Caudate nucleus (tissue), 63 donors: ENCODE measurements at places on chromosomes 5 and 9.

DNA sequence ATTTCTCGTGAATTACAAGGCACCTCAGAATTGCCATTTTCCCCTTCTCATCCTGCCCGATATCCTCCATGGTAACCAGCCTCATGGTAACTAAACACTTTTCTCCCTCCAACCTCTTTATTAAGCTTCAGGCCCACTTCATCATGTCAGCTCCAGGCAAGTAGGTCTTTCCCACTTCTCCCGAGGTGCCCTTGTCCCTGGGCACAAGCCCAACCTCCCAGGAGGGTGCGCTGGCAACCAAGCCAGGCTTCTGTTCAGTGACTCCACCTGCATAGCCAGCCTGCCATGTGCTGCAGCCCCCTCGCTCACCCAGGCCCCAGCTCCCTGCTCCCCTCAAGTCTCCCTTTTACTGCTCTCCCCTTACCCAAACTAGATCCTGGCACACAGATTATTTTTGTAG, 47.4 kb upstream of the AFAP1L1 start:
- no peak for DNase-seq

DNA sequence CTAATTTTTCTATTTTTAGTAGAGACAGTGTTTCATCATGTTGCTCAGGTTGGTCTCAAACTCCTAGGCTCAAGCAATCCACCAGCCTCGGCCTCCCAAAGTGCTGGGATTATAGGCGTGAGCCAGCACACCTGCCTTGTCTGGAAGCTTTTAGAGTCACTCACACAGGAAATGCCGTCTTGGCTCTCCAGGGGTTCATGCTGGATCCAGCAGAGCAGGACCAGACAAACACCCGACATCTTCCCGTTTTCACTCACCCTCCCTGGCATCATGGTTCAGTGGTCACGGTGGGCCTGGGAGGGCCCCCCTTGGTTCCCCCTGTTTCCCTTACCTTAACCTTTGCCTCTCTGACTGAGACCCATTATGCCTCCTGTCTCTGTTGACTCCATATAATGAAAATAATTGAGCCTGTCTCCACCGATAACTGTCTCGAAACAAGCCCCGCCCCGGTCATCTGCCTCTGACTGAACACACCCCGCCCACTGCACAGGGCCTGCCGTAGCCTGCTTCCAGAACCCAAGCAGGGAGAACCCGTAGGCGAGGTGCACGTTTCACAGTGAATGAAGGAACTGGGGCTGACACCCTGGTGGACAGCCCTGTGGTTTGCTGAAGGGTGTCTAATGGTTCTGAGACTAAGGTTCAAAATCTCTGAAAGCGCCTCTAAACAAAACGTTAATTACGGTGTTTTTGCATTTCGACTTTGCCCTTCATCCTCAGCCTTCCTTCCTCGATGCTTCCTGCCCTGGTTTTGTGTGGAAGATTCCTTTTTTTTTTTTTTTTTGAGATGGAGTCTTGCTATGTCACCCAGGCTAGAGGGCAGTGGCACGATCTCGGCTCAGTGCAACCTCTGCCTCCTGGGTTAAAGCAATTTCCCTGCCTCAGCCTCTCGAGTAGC, 39.7 kb upstream of the SPRY4 start:
- no peak for DNase-seq

DNA sequence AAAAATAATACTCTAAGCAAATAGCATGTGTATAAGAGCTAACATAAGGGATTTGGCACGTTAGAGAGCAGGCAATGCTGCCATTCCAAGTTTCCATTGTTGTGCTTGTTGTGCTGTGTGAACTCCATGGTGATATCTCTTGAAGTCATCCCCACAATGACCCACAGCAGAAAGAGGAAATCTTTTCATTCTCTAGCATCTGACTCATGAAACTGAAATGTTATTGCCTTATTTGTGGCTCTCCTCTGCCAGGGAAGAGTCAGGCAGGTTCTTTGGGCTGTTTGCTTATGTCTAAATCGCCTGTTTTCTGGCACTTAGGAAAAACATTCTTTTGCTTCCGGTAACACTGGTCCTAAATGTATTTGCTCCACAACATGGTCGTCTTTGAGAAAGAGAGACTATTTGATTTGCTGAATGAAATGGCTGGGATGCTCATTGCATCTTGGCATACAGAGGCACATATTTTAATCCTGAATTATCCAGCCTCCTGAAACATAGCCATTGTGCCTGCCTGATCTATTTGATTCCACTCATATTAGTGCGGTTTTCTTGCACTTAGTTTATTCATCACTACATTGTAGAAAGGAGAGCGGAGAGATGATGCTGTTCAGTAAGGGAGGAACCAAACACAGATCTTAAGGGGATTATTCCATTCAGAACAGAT, 188.8 kb downstream of the CSNK1G3 start:
- no peak for DNase-seq

DNA sequence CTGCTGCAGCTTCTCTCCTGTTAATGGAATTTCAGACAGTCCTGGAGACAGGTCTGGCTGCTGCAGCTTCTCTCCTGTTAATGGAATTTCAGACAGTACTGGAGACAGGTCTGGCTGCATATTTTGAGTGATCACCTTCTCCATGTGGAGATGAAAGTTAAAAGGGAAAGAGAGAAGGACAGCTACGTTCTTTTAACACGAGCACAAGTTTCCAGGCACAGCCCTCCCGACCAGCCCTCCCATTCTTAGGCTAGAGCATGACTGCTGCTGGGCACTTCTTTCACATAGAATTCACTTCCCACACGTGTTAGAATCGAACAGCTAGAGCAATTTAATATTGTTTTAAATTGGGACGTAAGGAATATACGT, 133.3 kb upstream of the DMRT1 start:
- no peak for DNase-seq

DNA sequence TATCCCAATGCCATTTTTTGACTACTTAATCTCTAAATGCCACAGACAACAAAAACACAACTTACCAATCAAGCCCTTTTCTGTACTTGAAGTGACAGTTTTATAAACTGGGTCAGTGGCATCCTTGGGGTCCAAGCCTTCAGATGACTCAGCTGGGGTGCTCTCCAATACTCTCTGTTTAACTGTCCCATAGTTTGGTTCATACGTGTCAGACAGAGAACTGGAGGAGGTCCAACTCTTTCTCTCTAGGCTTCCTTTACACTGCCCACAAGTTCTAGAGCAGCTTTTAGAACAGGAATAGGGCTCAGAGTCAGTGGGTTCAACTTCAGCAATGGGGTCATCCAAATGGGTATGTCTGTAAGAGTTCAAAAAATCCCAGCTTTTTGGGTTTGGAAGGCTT, 166.9 kb downstream of the CDC42SE2 start:
- no peak for DNase-seq

- no peak for DNase-seq
Observed at GRCh38 chr9:125739436-125739835, 7.7 kb upstream of the PBX3 start.

DNA sequence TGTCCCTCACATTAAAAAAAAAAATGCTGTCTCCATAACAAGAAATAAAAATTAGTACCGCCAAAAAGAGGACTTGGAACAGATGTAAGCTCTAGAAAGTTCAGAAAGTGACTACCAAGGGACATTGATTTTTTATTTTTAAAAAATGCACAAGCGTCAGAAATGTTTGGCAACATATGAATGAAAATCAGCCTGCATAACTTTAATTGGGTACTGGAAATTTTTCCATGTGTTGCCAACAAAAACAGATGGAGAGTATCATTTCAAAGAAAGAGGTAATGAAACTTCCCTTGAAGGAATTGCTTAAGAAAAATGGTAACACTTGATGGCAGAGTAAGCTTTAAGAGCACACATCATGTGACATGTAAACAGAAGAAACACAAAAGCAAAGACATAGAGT, 47.2 kb downstream of the OR2K2 start:
- no peak for DNase-seq

GRCh38 chr5:172841256-172841655, 7.2 kb downstream of the ERGIC1 start:
- DNase-seq, result no peak

- no peak for DNase-seq
Observed at GRCh38 chr9:92661743-92662142, 8.2 kb downstream of the IPPK start.

DNA sequence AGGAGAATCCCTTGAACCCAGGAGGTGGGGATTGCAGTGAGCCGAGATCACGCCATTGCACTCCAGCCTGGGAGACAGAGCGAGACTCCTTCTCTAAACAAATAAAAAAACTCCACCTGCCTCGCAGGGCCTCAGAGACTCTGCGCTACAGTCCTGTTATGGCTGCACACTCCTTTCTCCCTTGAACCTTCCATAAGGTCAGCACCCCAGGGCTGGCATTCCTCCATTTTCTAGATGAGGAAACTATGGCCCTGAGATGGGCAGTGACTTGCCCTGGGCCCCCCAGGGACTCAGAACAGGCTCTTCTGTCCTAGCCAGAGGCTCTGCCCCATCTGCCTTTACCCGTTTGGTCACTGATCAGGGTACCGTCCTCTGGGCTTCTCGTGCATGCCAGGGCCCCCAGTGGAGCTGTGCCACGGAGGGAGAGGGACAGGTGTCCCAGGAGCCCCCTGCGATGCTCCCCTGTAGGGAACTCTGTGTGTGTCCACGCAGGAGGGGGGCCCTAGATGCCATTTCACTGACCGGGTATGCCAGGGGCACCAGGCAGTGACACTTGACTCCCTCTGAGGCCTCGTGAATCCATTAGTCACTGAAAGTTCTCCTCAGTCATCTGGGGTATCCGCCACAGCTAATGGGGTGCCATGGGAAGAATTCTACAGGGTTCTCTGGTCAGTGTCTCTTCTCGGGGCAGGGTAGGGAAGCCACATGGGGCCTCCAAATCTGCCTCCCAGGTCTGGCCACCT, 16.2 kb downstream of the RALGDS start:
- no peak for DNase-seq

- DNase-seq, result no peak
Observed at GRCh38 chr9:35609001-35609819, 4.1 kb downstream of the TESK1 start.

DNA sequence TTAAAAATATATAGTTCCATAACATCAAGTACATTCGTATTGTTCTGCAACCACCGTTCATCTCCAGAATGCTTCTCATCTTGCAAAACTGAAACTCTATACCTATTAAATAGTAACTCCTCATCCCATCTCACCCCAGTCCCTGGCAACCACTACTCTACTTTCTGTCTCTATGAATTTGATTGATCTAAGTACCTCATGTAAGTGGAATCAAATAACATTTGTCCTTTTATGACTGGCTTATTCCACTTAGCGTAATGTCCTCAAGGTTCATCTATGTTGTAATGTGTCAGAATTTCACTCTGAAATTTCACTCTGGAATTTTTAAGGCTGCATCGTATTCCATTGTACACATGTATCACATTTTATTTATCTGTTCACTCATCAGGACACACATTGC, 132.1 kb upstream of the RUSC2 start:
- no peak for DNase-seq

- no peak for DNase-seq
Observed at GRCh38 chr5:41118177-41118576, 47.0 kb upstream of the MROH2B start.

DNA sequence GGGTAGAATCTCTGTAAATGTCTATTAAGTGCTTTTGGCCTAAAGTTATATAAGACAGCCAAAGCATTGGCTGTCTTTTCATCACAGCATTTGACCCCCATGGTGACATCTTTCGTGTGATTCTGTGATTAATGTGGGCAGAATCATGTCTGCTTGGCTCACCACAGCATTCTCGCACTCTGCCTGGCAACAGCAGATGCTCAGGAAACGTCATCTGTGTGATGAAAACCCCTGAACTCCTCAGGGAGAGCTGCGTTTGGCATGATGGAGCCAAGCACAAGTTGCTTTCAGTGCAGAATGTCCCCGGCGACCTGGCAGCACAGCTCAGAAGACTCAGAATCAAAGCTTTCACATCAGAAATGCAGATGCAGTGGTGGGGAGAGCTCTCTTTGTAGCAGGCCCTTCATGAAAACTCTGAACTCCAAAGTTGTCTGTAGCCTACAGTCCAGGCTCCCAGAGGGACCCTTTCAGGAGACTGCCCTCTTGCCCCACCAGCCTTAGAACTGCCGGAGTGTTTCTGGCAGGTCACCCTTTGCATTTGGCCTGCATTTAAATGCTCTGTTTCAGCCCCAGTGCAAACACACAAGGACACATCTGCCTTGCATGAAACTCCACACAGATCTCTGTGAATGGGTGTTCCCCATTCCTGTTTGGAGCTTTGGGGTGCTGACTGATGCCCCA, 155.6 kb upstream of the PANK3 start:
- no peak for DNase-seq

- no peak for DNase-seq
Observed at GRCh38 chr9:138045541-138046490, 168.2 kb downstream of the CACNA1B start.

DNA sequence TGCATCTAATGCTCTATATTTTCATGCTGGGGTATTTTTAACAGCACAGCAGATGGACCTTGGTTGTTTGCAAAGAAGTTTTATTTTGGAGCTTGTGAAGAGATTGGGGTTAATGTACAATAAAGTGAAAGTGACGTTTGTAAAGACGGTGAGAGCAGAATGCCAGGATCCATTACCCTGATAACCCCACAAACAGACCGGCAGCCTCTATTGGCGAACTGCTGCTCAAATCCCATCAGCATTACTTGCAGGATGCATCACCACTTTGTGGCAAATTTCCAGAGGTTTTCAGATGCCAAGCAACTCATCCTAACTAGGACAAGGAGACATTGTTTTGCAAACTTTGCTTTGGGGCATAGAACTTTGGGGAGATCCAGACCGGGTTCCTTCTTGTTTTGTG, 383.3 kb upstream of the ZNF462 start:
- no peak for DNase-seq

- no peak for DNase-seq
Observed at GRCh38 chr9:115373000-115373709, 255.2 kb upstream of the TNC start.

DNA sequence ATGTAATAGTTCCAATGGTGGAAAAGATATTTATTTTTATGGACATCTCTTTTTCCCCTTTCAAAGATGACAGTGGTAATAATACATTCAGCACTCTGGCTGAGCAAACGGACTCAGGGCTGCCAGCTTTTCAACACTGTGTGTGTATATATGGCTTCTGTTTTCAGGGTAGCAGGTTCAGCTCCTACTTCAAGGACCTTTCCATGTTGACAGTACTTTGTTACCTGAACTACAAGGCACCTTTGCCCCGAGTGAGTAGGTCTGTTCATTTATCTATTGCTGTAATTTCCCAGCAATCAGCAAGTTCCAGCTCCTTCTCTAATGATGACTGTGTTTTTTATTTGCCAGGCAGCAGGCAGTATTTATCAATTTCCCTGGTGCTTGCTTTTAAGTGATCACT, 387.4 kb upstream of the KIF2A start:
- DNase-seq, result no peak
